ENCODE measurements at places on chromosomes 2 and 18.

DNA sequence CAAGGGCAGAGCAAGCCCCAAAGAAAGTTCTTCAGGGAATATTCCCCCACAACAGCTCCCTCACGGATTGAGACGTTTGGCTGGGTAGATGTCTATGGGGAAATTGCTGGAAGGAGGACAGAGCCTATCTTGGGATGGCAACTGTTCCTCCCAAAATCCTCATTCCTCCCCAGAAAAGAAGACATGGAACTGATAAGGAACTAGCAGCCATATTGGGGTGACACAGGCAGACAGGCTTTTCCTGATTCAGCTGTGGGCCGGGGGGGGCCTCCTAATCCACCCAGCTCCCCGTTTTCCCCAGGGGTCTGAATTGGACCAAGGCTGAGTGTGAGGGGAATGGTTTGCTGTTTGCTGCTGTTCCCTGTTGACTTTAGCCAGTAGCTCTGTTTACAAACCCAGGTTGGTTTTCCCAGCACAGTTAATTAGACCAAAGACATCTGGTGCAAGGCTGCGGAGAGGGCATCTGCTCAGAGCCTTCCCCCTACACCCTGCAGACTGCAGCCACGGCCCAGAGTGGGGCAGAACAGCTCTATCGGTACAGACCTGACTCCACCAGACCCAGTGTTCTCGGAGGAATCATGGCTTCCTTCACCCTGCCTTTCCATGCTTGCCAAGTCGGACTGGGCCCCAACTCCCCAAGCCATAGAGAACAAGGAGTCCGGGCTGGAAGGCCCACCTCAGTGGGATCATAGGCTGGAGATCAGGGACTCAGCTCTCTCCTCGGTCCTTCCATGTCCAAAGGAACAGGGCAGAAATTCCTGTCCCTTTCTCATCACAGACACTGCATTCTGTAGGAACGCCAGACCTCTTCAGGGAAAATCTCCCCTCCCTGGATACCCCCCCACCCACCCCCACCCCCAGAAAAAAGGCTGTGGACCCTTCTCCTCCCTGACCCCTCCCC lies 1.7 kb upstream of the PKDCC start:
- H3K36me3 ChIP-seq = no peaks in the 10 kb centered on the region
- no peaks in the 10 kb centered on the region for H3K27me3 ChIP-seq
- H3K27ac ChIP-seq = no peak overlapping the region
- peak overlapping the region; percentile 57 for H3K4me3 ChIP-seq
- H3K4me1 ChIP-seq = peaks cover 32% of the 10 kb centered on the region

DNA sequence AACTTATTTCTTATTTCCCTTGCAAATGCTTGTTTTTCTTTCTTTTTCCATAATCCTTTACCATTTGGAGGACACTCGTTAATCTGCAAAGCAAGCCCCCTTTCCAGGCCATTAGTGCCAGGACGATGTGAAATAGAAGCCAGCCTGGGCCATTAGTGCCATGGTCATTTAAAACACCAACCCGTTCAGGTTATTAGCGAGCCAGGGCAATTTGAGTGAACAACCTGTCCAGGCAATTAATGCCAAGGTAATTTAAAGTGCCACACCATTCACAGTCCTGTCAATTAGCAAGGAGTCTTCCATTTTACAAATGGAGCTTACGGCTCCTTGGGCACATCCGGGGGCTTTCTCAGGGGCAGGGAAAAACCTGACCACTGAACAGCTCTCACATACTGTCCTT lies 370.6 kb downstream of the HRH4 start:
- H3K27ac ChIP-seq = no peak overlapping the region
- H3K36me3 ChIP-seq = no peaks in the 10 kb centered on the region
- no peaks in the 10 kb centered on the region for H3K4me1 ChIP-seq
- no peak overlapping the region for H3K4me3 ChIP-seq

GRCh38 chr2:84870306-84870705 lies 10.6 kb downstream of the TRABD2A start:
- no peak overlapping the region for H3K27ac ChIP-seq
- DNase-seq = no peak
- H3K27me3 ChIP-seq = peaks cover 41% of the 10 kb centered on the region
- no peaks in the 10 kb centered on the region for H3K36me3 ChIP-seq

GRCh38 chr18:65752625-65753325 lies 2.0 kb downstream of the CDH7 start:
- no peak overlapping the region for H3K27ac ChIP-seq
- no peak overlapping the region for H3K4me3 ChIP-seq
- no peaks in the 10 kb centered on the region for H3K36me3 ChIP-seq
- H3K4me1 ChIP-seq = peaks cover 8% of the 10 kb centered on the region
- DNase-seq = no peak
- peaks cover 46% of the 10 kb centered on the region for H3K27me3 ChIP-seq

- peaks cover 23% of the 10 kb centered on the region for H3K4me1 ChIP-seq
- no peak for DNase-seq
- H3K36me3 ChIP-seq = no peaks in the 10 kb centered on the region
- H3K27ac ChIP-seq = no peak overlapping the region
- H3K4me3 ChIP-seq = no peak overlapping the region
These were observed 265.1 kb upstream of the TNP1 start for GRCh38 chr2:217125014-217125413.

DNA sequence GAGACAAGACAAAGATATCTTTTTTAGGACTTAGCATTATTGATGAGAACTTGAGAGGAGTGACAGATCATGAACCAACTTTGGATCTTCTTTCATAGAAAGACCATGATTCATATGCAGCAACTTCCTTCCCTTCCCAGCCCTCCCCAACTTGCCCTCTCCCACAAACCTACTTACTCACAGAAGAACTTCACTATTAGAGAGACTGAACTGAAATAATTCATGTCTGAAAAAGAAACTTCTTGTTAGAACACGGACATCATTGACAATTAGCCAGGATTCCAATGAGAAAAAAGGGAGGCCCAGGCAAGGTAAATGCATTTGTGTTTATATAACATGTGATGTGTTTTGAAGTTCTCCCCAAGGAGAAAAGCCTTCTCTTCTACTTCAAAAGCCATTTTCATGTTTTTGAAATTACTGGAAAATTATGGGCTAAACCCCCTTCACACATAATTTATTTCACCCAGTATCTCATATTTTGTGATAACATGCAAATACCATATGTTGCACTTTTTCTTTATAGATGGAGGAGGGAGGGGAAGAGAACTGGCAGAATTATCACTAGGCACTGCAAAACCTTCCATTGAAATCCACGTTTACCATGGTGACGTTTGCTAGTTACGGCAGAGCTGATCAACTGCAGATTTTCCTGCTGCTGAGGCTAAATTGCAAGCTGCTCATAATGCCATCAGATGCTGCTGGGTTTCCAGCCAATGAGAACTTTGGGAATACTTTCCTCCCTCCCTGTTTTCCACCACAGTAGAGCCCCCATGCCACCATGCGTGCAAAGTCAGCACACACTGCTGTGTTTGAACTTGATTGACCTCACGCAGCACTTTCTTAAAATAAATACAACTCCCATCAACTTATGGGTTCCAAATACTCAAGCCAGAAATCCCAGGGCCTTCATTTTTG lies 294.7 kb downstream of the MEIS1 start:
- DNase-seq = no peak
- H3K27me3 ChIP-seq = no peaks in the 10 kb centered on the region
- no peak overlapping the region for H3K27ac ChIP-seq

- H3K4me1 ChIP-seq = peaks cover 25% of the 10 kb centered on the region
- H3K36me3 ChIP-seq = peaks cover 2% of the 10 kb centered on the region
- H3K27me3 ChIP-seq = no peaks in the 10 kb centered on the region
These were observed 12.2 kb downstream of the ZFP36L2 start for GRCh38 chr2:43214253-43214652.

GRCh38 chr2:43657241-43657640 lies 19.0 kb downstream of the C1GALT1C1L start:
- no peaks in the 10 kb centered on the region for H3K4me1 ChIP-seq
- H3K4me3 ChIP-seq = no peak overlapping the region
- DNase-seq = no peak
- H3K36me3 ChIP-seq = peaks cover 5% of the 10 kb centered on the region

DNA sequence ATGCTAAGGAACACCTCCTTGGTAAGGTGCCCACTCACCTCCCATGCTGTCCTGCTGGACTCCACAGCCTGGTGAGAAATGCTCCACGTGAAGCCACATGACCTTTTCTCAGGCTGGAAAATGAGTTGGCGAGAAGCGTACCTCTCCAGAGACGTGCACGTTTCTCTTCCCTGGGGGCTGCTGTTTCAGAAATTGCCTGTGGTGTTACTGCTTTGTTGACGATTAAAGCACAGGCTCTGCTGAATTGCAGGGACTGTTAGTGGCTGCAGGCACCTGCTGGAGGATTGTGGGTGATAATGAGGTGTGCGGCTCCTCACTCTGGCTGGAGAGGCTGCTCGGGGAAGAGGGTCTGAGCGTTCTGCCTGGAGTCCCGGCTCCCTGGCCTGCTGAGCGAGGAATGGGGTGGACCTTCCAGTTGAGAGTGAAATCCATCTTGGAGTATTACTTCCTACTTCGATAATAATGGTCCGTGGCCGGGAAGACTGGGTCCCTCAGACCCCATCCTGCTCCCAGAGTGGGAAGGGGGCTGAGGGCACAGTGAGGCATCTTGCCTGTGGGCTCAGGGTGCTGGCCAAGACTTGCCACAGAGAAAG lies 199.3 kb upstream of the HDAC4 start:
- no peak for DNase-seq
- no peaks in the 10 kb centered on the region for H3K27me3 ChIP-seq
- H3K4me1 ChIP-seq = no peaks in the 10 kb centered on the region
- H3K27ac ChIP-seq = no peak overlapping the region
- no peak overlapping the region for H3K4me3 ChIP-seq

DNA sequence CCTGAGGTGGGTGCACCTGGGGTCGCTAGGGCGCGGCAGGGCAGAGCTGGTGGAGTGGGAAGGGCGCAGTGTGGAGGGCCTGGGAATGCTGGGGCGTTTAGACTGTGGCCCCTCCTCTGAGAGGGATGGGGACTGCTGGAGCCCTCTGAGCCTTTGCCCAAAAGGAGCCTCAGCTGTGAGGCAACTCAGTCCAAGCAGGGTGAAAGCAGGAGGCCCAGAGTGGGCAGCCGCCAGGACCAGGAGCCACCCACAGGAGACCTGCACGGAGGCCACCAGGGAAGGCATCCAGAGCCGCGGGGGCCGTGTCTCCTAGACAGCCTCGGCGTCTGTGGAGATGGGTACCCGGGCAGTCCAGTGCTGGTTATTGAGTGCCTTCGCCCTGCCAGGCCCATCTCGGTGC lies 114.9 kb downstream of the SEPTIN10 start:
- H3K36me3 ChIP-seq = peaks cover 43% of the 10 kb centered on the region
- H3K27ac ChIP-seq = peak overlapping the region; percentile 76
- DNase-seq = no peak

- no peak overlapping the region for H3K4me3 ChIP-seq
- DNase-seq = no peak
- no peaks in the 10 kb centered on the region for H3K4me1 ChIP-seq
- no peaks in the 10 kb centered on the region for H3K36me3 ChIP-seq
- no peak overlapping the region for H3K27ac ChIP-seq
These were observed 417.7 kb upstream of the GYPC start for GRCh38 chr2:126238251-126238650.

GRCh38 chr18:43389163-43389562 lies 111.9 kb upstream of the SYT4 start:
- no peaks in the 10 kb centered on the region for H3K4me1 ChIP-seq
- H3K4me3 ChIP-seq = no peak overlapping the region
- peaks cover 13% of the 10 kb centered on the region for H3K27me3 ChIP-seq
- no peak overlapping the region for H3K27ac ChIP-seq
- H3K36me3 ChIP-seq = no peaks in the 10 kb centered on the region
- no peak for DNase-seq

- no peaks in the 10 kb centered on the region for H3K36me3 ChIP-seq
- peaks cover 13% of the 10 kb centered on the region for H3K27me3 ChIP-seq
- no peaks in the 10 kb centered on the region for H3K4me1 ChIP-seq
- DNase-seq = no peak
- no peak overlapping the region for H3K4me3 ChIP-seq
These were observed 1727.3 kb downstream of the SUCLG1 start for GRCh38 chr2:82731824-82732223.
